ENCODE measurements at places on chromosomes 13 and 19.

GRCh38 chr13:60356970-60357369 lies 40.0 kb upstream of the TDRD3 start:
- DNase-seq = no peak

- DNase-seq = no peak
Observed at GRCh38 chr19:4172861-4173473, 9.4 kb downstream of the SIRT6 start.

- no peak for DNase-seq
Observed at GRCh38 chr19:32342695-32343094, 2.7 kb upstream of the ZNF507 start.

- no peak for DNase-seq
Observed at GRCh38 chr19:50851620-50852019, 3.1 kb upstream of the KLK3 start.

GRCh38 chr19:47506459-47506858 lies 8.4 kb downstream of the NAPA start:
- no peak for DNase-seq

Data from lower leg skin (tissue), 4 donors.